ENCODE measurements at places on chromosomes 2 and 18.

DNA sequence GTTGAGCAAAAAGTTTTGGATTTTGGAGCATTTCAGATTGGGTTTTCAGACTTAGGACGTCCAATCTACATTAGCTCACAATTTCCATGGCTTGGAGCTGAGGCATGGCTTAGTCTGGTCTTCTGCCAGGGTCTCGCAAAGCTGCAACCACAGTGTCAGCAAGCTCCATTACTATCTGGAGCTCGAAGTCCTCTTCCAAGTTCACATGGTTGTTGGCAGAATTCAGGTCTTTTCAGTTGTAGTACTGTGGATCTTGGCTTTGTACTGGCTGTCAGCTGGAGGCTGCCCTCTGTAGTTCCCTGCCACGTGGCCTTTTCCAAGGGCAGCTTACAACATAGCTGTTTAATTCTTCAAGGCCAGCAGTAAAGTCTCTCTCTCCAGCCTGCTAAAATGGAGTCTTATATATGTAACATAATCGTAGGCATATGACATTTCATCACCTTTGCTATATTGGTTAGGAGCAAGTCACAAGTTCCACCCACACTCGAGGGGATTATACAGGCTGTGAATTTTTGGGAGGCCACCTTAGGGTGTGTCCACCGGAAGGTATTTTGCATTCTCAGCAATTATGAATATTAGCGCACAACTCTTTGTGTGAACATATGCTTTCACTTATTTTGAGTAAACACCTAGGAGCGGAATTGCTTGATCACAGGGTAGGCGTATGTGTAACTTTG is 41.5 kb upstream of the EPC2 start:
- no peak for DNase-seq

GRCh38 chr2:162074928-162075688 is 1.1 kb upstream of the DPP4 start:
- no peak for DNase-seq

DNA sequence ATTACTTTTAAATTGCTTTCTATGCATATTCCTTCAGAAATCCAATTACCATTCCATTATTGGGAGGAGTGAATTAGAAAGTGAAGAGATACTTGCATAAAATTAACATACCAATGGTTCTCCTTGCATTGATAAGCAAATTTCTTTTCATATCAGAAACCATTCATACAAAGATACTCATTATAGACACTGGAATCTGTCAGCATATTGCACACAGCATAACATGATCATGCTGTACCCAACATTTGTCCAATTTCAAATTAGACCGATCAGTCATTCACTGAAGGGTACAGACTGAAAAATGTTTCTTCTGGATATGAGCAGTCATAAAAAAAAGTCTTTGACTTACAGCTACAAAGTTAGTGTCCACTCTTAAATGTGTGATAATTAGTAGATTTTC is 175.6 kb downstream of the PID1 start:
- no peak for DNase-seq

DNA sequence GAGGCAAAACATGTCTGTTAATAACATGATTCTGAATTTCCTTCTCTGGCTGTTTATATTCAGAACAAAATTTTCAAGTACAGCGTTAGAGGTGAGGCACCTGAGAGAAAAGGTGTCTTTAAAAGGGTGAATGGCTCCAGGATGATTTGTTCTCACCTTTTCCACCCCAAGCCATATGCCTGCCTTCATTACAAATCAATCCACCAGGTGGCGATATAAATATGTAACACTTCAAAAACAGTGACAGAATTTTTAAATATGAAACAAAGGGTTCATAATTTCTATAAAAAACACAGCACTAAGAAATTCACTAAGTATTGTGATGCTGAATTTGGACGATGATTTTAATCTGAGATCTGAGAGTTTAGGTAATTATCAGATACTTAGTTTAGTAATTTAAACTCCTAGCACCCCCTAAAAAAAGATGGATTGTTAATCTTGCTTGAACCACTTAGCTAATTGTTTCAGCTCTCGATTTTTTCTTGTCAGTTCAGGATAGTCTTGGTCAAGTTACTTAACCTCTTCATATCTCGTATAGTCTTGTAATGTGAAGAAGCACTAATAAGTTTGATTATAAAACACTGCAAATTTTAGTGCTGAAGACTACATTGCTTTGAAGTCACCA is 528.8 kb downstream of the CPS1 start:
- no peak for DNase-seq

DNA sequence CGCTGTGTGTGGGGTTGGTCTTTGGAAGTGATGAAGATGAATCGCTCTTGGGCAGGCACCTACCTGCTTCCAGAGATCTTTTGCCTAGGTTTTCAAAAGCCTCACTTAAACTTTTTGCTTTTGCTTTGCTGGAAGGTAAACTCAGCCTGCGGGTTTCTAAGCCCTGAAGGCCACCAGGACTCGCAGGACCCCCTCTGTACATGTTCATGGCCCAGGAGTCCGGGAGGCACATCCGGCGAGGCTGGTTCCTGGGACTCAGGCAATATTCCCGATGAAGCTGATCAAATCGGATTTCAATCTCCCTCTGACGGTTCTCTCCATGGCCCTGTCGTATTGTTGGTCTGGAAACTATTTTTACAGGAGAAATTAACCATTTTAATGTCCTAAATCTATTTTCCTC is 13.2 kb downstream of the HJURP start:
- DNase-seq: no peak

GRCh38 chr2:44672431-44672830 is 269.1 kb upstream of the SIX3 start:
- DNase-seq: no peak

DNA sequence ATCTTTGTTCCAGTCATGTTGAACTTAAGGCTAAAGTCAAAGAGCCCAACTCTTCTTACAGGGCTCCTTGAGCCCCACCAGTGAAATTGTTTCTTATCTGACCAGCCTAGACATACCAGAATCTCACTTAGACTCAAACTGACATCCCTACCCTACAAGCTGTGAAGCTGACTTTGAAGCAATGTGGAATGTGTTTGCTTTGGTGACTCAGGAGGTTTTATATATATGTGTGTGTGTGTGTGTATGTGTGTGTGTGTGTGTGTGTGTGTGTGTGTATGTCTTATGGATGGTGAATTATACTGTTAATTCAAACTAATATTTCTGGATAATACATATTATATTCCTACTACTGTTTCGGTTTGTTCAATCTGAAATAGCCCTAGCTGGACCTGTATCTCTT is 67.3 kb downstream of the CAMKMT start:
- DNase-seq: no peak

DNA sequence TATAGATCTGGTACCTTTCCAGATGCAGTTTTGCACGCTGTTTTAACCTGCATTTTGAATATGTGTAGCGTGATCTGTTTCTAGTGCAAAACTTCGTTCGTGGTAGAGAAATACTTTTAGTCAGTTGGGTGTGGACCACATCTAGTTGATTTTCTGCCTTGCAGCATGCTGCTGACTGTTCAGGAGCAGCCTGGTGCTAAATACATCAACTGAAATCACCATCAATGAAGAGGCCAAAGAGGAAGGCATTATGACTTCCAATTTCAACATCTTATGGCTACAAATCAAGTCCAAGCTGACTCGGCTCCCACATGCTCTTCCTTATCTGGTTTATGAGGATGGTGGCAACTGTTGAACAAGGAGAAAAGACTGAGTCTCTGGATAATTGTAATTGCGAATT is 298.5 kb downstream of the ZNF521 start:
- DNase-seq: no peak

- DNase-seq: no peak
Observed at GRCh38 chr18:3281456-3282400, 19.8 kb downstream of the MYL12B start.

GRCh38 chr18:54197747-54198411 is 26.6 kb downstream of the MBD2 start:
- no peak for DNase-seq

GRCh38 chr2:239814861-239815601 is 210.1 kb downstream of the NDUFA10 start:
- DNase-seq: no peak

DNA sequence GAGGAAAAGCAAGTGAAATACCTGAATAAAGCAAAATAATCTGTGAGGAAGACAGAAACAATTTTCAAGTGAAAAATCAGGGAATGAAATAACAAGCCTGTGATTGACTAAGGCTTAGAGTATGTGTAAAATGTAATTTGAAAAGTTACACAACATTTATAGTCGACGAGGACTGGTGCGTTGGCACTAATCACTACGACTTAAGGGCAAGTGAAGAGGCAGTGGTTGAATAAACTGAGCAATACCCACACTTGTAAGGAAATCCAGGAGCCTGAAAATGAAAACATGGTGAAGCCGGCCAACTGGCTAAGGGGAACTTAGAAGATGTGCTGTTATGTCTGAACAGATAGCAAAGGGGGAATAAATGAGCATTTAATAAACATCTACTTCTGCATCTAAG is 13.4 kb downstream of the DOK1 start:
- DNase-seq: no peak

GRCh38 chr2:49931241-49931640 is 776.9 kb upstream of the FSHR start:
- DNase-seq: no peak

DNA sequence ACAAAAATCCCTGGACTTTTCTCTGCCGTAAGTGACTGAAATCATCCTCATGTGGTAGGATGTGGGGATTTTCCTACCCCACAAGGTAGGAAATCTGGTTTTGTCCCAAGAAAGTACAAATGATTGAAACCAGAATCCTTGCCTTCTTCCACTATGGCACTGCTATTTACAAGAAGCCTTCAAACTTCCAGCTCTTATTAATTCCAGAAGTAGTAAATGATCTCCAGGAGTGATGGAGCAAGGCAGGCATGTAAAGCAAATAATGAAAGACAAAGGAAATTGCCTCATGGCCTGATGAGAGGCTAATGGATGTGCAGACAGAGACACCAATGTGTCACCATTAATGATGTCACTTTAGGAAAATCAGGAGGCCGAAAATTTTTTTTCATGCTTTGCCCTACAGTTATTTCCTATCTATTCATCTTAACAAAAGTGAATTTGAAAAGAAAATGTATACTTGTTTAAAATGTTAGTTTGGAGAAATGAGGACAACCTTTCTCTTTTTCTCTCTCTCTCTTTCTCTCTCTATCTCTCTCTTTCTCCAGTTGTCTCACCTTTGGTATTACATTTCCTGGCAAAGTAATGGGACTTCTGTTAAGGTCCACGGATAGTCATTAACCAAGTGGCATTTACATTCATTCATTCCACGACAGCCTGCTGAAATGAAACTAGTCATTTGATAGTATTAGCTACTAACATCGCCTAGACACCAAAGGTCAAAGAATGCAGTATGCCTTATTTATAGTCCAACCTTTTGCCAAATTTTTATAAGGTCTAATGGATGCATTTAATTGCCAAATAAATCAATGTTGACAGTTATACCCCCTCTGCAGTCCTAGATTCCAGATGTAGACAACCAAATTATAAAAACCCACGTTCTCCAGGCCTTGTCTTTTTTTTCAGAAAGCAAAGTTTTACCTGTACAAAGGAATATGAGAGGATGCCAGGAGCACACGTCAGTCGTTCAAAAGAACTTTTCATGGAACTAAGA is 5.0 kb upstream of the EVA1A start:
- no peak for DNase-seq
